ENCODE measurements at places on chromosomes 4 and X.

DNA sequence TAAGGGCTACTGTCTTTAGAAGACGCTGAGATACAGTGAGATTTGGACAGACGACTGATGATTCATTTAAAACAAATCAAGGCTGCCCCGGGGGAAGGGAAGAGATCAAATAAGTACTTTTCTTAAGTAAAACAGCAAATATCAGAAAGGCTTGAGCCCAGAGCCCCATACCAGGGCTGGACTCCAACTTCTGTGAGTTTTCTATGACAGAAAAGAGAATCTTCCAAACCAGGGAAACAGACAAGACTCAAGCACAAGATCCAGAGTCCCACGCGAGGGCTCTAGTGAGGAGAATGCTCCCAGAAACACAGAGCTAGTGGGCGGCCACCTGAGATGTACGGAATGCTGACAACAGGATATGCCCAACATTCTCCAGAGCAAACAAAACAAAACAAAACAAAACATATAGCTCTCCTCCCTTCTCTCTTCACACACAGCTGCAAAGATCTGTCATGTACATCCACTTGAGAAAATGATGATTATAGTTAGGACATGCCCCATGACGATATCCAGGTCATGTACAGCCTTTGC, 13.1 kb downstream of the ACSL1 start:
- no peak for DNase-seq

DNA sequence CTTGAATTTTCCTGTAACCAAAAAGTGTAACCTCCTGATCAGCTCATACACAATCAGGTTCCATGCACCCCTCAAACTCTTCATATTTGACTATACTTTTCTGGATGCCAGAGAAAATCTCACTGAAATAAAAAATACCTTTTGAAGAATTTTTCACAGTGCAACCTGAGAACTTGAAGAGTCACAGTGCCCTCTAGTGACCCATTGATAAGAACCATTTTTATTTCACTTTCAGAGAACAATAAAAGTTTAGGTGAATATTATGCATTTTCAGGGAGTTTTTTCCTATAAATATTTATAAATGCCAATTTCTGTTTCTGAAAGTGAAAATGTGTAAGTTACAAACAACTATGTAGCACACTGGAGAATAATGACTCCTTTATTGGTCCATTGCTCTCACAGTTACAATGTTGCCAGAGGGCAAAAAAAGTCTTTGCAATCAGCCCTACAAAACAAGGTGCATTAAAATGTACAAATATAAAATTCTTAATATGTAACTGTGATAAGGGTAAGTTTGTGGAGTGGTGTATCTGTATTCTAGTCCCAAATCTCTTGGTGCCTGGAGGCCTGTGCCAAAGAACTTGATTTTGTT, 153.6 kb upstream of the INTU start:
- DNase-seq, result no peak

GRCh38 chr4:31005037-31005436, 284.9 kb downstream of the PCDH7 start:
- DNase-seq, result no peak

DNA sequence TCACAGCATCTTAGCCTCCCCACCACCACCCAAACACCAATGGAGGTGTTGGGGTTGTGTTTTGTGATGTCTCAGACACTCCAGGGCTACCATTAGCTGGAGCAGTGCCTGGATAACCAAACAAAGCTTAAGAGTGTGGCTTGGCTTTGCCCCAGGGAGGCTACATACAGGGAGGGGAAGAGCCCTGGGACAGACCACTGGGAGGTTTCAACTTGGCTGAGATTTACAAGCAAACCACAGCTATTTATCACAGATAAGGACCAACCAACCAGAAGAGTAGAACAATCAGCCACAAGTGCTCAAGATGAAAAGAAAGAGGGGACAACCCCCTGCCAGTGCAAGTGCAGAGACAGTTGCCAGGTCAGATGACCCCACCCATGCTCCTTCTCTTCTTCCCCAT, 24.1 kb downstream of the SOX3 start:
- DNase-seq, result no peak

GRCh38 chrX:115147220-115147619, 42.0 kb upstream of the RBMXL3 start:
- no peak for DNase-seq

DNA sequence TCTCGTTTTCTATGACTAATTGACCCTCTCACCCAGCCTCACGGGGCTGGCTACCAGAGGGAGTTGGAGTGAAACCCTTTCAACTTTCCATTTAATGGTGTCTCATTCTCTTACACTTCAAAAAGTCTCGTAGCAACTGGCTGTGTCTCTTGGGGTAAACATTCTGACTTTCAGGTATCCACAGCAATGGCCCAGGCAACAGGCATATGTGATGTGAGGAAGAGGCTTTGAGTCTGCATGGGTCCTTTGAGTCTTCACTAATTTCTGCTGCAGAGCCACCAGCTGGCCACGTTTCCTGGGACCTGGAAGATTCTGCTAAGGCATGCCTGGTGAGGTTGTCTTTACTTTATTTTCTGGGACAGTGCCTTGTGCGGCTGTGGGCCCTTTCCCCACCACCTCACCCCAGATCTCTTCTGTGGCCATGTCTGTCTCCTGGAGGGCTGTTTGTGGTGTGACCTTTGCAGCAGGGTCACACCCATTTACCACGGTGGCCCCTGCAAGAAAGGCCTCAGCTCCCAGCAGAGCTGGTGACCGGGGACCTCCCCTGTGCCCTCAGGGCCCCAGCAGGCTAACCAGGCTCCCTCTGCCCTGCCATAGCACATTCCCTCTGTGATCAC, 112.5 kb upstream of the FRG1 start:
- DNase-seq, result no peak

GRCh38 chrX:132017431-132018185, 5.5 kb upstream of the STK26 start:
- DNase-seq, result no peak

Measured in stimulated activated CD8-positive, alpha-beta memory T cell treated with anti-CD3 and anti-CD28 coated beads, Interleukin-4, amount 100 ng/mL, for 1 hour (primary cell).